Left colon (tissue), 2 donors: ENCODE measurements at places on chromosomes 2 and 18. TPM values are rescaled to one million over a fixed set of nuclear protein-coding genes. Genes with fewer than 3 reads are reported as not detected.

The ANKRD62 gene
- 0.73 TPM for total RNA-seq

- no peak for DNase-seq
Observed at GRCh38 chr2:254241-254640, 9.6 kb downstream of the SH3YL1 start.

DNA sequence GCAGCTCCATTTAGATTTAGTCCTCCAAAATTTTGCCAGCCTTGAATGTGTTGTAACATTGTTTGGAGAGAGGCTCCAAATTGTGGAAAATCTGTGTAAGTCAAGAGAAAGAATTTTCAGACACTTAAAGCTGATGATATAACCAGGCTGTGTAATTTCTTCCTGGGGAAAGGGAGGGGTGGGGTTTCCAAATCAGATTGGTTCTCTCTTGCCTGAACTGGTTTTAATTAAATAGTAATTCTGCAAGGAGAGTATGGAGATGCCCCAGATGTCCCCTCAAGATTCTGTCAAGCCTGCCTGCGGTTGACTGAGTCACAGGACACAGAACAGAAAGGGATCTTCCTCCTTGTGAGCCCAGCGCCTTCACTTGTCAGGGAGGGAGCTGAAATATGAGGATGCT, 54.5 kb downstream of the C18orf63 start:
- no peak for DNase-seq

DNA sequence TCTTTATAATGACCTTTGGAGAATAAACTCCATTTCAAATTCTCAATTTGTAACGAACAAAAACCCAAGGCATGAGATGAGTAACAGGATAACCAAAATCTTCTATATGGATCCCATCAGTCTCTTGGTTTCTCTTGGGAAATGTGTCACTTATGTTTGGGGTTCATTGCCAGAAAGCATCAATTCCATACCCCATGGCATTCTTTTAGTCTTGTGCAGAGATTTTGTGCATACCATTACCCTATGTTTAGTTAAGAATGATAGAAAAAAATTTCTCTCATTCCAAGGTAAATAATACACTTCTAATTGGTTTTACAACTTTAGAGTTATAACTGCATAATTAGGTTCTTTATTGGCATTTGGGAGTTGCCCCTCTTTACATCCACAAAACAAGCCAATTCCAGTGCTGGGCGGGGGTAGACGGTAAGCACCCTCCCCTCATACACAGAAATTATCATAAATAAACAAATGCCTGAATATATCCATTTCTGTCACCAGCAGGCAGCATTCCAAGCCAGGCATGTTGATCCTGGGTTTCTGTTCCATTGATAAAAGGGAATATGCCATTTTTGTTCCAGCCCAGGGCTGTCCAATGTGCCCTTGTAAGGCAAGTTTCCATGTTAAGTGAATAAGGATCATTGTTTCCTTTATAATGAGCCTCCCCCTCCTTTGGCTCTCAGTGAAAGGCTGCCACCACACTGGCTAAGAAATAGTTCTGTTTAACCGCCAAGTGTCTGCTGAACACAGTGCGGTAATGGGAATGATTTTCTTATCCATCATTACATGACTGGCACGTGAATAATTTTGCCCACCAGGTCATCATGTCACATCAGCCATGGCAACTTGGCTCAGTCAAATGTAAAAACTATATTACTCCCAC, 680.1 kb upstream of the ZEB2 start:
- DNase-seq, result no peak

- DNase-seq, result no peak
Observed at GRCh38 chr2:28432362-28432761, 39.7 kb downstream of the FOSL2 start.

GRCh38 chr2:121650315-121650930, 1.2 kb upstream of the CLASP1 start:
- DNase-seq, result no peak

DNA sequence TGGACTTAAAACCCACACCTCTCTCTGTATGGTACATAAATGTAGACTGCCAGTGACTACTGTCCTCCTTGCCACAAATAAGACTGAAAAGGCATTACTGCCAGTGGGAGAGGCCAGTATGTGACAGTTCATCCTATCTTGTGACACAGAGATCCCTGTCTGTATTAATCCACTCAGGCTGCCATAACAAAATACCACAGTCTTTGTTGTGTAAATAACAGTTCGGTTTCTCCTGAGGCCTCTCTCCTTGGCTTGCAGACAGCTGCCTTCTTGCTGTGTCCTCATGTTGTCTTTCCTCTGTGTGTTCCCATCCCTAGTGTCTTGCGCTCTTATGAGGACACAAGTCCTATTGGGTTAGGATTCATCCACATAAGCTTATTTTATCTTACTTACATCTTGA, 46.4 kb upstream of the IL1RL1 start:
- DNase-seq, result no peak

DNA sequence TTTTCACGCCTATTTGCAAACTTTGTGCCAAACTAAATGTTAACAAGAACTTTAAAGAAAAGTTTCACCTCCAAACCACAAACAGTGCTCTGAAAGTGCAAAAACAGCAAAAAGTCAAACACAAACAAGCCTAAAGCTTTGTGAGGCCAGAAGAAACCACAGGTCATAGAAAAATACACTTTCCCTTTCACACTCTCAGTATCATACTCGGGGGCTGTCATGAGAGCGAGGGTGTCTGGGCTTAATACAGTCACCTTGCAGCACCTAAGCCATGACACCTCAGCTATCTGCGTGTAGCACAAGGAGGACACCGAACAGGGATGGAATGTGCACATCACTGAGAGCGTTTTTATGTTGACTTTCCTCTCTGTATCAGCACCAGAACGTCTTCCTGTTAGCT, 26.6 kb upstream of the SEH1L start:
- DNase-seq, result no peak

The SLC9A4 gene
- 0.09 TPM for total RNA-seq

The C2orf78 gene
- not detected for total RNA-seq

- no peak for DNase-seq
Observed at GRCh38 chr2:180583441-180584140, 396.8 kb upstream of the UBE2E3 start.

The RANBP2 gene
- total RNA-seq, result 59.9 TPM

- peak; percentile 62 for DNase-seq
Observed at GRCh38 chr2:96537734-96538486, 1.4 kb downstream of the ARID5A start.

The IGFBP5 gene
- 135 TPM for total RNA-seq

DNA sequence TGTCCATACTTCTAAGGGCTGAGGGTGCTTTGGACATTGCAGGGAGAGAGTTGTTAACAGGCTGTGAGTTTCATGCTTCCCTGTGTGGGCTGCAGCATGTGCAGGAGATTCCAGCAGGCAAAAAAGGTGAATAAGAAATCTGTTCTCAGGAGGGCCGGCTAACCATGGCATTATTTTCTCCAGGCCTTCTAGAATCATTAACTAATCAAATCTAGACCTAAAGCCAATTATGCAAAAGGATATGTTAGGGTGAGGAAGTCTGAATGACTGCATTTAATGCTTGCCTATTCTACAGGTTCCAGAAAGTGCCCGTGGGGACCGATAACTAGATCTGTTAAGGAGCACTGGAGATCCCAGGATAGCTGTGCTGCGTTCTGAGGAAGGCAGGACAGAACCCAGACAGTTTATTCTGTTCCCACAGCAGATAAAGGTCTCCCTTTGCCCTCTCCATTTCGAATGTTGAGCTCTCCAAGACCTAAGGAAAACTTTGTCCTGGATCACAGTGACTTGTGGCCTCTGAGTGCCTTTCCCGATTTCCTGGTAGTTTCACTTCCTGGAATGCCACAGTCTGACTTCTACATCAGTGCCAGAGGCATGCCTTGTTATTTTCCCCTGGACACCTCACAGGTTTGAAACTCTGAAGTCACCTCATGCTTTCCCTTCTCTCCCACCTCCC, 50.0 kb upstream of the ZFP36L2 start:
- no peak for DNase-seq

GRCh38 chr2:38064801-38065501, 11.0 kb downstream of the CYP1B1 start:
- no peak for DNase-seq

The CAPN14 gene
- total RNA-seq, result 0.47 TPM

- no peak for DNase-seq
Observed at GRCh38 chr2:207835805-207836204, 66.1 kb upstream of the FZD5 start.

GRCh38 chr18:8121942-8122480, 487.2 kb upstream of the RAB12 start:
- DNase-seq, result no peak

DNA sequence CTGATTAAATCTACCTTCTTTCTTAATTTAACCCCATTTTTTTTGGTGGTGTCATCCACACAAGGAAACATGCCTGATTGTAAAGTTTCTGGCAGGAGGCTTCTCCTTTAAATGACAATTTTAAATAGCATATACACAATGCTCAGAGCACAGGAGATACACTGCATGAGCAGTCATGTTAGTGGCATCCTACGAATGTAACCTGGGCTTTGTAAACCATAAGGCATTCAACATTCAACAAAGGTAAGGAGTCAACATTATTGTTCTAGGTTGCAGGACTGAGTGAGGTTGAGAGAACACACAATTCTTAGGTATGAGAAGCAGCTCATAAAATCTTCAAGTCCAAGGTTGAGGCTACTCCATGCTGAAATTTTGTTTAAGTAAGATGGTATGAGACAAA, 266.6 kb upstream of the SIX2 start:
- DNase-seq, result no peak

DNA sequence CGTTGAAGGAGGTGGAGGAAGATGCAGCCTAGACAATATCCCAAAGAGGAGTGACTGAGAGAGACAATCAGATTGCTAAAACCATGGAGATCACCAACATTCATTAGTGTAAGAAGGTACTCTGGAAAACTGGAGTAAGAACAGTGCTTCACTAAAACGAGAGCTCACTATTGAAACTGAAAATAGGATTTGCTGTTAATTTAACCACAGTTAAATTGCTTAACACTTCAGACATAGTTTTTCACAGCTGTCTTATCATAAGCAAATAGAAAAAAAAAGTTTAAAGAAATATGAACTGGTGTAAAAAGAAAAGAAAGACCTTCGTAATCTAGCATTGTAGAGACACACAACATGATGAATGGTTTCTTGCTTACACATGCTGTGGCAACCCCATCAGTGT, 1049.8 kb upstream of the CHAC2 start:
- DNase-seq, result no peak

- no peak for DNase-seq
Observed at GRCh38 chr2:54653572-54654204, 69.8 kb upstream of the EML6 start.

The INO80B gene
- 27.7 TPM for total RNA-seq

DNA sequence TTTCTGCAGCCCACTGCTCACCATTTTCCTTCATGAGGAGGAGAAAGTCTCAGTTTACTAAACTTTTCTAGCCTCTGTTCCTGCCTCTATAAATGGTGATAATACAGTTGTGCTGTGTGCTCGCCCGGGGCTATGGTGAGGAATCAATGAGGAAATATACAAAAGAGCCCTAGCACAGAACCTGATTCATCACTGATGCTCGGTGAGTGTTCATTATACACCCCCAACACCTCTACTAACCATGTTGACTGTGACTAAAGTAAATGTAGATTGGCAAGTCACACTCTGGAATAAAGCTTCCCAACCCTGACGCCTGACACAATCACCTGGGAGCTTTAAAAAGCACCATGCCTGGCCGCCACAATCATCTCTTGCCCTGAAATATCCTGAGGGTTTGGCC, 118.8 kb upstream of the CYP1B1 start:
- DNase-seq, result no peak

The TUBB8B gene
- not detected for total RNA-seq

- peak; percentile 30 for DNase-seq
Observed at GRCh38 chr18:59140302-59140885, 710 bp downstream of the SEC11C start.

GRCh38 chr2:70790136-70790828, at the start of gene FIGLA:
Gene FIGLA, minus strand, starts transcription at chr2:70790643. Its CDS starts 5 bp downstream, at chr2:70790638.
- no peak for DNase-seq

DNA sequence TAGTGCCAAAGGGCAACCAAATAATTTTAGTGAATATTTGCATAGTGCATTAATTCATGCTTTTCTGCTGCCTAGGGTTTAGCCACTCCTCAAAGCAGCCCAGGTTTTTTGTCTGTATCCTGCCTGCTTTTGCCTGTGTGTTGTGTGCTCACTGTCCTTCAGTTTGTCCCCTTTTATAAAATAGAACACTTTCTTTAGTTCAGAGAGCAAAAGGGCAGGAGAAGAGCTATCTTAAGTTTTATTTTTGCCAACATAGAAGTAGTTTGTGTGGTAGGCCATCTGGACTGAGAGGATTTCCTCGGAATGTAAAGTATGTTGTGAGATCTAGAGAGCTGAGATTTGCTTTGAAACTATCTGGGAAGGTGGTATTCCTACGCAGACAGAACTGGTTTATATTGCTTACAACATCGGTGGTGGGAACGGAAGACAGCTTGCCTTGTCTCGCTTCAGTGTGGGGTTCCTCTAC, 64.9 kb downstream of the EML4 start:
- no peak for DNase-seq

- DNase-seq, result peak; percentile 45
Observed at GRCh38 chr2:54103454-54104314, 11.7 kb upstream of the ACYP2 start.

- no peak for DNase-seq
Observed at GRCh38 chr18:32735781-32736180, 37.0 kb downstream of the KLHL14 start.

DNA sequence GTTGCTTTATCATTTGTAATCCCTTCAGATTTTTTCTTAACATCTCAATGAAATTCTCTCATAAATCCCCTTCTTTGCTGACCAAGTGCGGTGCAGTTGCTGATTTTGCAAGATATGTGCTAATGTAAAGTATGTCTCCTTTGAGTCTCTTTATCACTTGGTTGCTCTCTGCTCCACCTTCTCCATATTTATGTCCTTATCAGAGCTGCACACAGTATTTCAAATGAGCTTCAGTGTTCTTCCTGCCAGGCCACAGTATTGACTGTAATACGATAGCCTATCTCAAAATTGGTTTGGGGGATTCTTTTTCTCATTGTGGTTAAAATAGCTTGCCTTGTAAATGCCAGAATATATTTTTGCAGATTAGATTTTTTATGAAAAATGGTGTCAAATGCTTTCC, 32.2 kb downstream of the MAIP1 start:
- DNase-seq, result no peak

The DHRS9 gene
- 206 TPM for total RNA-seq

The MAL gene
- total RNA-seq, result 1.6 TPM

DNA sequence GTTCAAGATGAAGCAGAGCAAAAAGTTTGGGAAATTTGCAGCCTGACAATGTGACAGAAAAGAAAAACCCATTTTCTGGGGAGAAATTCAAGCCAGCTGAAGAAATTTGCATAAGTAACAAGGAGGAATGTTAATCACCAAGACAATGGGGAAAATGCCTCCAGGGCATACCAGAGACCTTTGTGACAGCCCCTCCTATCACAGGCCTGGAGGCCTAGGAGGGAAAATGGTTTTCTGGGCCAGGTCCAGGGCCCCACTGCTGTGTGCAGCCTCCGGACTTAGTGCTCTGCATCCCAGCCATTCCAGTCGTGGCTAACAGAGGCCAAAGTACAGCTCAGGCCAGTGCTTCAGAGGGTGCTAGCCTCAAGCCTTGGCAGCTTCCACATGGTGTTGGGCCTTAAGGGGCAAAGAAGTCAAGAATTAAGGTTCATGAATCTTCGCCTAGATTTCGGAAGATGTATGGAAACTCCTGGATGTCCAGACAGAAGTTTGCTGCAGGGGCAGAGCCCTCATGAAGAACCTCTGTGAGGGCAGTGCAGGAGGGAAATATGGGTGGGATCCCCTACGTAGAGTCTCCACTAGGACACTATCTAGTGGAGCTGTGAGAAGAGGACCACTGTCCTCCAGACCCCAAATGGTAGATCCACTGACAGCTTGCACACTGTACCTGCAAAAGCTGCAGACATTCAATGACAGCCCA, 314.1 kb upstream of the TRIB2 start:
- DNase-seq, result no peak

The UGT1A3 gene
- 3.0 TPM for total RNA-seq

- no peak for DNase-seq
Observed at GRCh38 chr2:196263181-196263747, 91.9 kb upstream of the STK17B start.
